ENCODE measurements at places on chromosomes 2 and 18.

- no peak for DNase-seq
Measured at GRCh38 chr18:8889489-8889888, 184.1 kb downstream of the MTCL1 start.

DNA sequence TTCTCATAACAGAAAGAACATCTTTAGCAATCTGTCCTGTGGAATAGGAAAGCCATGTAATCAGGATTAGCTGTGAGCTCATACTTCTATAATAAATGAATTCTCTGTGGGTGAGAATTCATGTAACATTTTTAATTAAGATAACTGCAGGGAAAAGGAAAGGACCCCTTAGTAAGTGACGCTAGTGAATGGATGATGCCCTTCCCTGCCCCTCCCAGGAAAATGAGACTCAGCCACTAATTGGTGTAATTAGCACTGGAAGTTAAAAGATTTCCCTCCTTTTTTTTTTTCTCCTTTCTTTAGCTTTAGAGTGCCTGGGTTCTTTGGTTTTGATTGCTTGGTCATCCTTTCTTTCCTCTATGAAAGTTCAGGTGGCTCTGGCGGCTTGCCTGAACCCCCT, 90.3 kb downstream of the VWA3B start:
- DNase-seq, result no peak

GRCh38 chr2:241161646-241162281, 11.5 kb downstream of the PPP1R7 start:
- no peak for DNase-seq

DNA sequence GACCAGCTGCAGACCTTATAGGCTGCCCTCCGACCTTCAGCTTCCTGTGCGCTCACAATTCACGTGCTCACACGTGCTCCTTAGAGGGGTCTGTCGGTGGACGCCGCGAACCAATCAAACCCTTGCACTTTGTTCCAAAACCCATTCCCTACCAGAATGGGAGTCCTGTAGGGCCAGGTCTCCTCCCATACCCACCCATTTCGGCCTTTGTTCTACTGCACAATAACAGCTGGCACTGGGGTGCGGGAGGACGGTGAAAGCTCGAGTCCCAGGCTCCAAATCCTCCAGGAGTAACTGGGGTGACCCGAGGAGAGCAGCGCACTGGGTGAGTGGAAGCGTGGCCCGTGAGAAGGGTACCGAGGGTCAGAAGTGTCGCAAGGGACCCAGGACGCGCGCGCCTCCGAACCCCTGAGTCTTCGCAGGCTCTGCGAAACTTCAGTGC, 13.0 kb downstream of the SIX3 start:
- DNase-seq, result no peak

DNA sequence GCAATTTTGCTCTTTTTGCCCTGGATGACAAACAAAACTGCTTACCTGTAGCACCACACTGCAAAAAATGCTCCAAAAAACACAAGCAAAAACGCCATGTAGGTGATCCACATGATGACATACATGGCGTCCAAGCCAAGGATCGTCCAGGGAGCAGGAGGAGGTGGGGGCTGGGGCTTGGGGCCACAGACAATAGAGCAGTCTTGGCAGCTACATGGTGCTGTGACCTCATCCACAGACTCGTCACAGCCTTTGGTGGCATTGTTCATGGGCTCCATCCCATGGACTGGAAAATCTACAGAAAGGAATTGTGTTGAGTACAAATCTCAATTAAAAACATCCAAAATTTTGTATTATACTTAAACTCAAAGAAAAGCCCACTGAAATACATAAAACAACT, 26.1 kb downstream of the NPC1 start:
- DNase-seq, result no peak

GRCh38 chr2:18119883-18120282, 241.4 kb downstream of the KCNS3 start:
- no peak for DNase-seq

DNA sequence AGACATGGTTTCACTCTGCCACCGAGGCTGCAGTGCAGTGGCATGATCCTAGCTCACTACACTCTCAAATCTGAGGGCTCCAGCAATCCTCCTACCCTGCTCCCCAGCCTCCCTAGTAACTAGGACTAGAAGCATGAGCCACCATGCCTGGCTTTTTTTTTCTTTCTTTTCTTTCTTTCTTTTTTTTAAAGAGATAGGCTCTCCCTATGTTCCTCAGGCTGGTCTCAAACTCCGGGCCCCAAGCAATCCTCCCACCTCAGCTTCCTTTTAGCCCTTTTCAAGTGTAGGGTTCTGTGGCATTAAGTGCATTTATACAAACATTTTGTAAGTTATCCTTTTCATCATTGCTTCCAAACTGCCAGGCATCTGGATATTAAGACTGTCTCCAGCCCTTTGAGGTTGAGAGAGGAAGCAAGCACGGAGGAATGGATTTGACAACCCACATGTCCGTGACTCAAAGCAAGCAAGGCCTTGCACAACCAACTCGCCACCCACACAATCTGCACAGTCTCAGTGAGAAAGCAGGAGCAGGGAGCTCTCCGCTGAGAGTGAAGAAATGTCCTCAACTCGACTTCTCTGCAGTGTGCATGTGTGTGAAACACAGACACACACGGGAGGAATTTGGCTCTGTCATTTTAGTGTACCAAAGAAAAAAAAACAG, 65.6 kb downstream of the ATP8B1 start:
- no peak for DNase-seq

DNA sequence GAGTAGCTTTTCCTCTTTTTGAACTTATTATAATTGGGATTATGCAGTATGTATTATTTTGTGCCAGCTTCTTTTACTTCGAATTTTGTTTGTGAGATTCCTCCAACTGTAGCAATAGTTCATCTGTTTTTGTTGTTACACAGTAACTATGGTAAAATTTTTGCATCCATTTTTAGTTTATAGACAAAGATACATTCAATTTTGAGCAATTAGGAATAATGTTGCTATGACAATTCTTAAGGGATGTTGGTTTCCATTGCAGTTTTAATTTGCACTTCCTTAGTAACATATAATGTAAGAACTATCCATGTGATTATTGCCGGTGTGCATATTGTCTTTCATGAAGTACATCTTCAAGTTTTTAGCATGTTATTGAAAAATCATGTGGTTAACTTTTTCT, 20.7 kb downstream of the CCDC102B start:
- DNase-seq, result no peak

DNA sequence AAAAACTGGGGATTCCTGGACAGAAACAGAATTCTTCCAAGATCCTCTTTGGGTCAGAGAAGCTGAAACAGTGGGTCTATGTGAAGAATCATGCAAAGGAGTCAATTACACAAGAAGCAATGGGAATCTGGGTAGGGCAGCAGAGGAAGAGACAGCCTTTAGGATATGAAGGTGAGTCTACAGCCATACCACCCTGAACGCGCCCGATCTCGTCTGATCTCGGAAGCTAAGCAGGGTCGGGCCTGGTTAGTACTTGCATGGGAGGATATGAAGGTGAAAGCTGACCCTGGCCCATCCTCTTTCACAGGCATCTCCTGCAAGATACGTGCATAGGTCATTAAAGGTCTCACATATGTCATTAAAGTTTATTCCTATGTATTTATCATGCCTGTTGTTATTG, 1080.9 kb upstream of the FANCL start:
- no peak for DNase-seq

DNA sequence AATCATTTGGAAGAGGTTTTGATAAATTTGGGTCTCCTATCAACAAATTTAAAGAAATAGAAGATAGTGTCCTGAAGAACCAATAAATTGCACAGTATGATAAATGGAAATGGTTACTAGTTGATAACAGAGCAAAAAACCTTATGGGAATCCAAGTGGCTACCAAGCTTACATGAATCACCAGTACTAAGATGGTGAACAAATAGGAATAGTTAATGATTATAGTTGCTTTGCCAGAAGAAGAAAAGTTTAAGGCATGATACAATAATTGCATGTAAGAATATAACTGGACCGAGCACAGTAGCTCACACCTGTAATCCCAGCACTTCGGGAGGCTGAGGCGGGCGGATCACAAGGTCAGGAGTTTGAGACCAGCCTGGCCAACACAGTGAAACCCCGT, 19.6 kb upstream of the INO80D start:
- DNase-seq, result no peak

GRCh38 chr2:188713961-188714360, 260.2 kb upstream of the COL3A1 start:
- DNase-seq, result no peak

GRCh38 chr2:168766600-168766999, 35.8 kb upstream of the NOSTRIN start:
- DNase-seq, result no peak

DNA sequence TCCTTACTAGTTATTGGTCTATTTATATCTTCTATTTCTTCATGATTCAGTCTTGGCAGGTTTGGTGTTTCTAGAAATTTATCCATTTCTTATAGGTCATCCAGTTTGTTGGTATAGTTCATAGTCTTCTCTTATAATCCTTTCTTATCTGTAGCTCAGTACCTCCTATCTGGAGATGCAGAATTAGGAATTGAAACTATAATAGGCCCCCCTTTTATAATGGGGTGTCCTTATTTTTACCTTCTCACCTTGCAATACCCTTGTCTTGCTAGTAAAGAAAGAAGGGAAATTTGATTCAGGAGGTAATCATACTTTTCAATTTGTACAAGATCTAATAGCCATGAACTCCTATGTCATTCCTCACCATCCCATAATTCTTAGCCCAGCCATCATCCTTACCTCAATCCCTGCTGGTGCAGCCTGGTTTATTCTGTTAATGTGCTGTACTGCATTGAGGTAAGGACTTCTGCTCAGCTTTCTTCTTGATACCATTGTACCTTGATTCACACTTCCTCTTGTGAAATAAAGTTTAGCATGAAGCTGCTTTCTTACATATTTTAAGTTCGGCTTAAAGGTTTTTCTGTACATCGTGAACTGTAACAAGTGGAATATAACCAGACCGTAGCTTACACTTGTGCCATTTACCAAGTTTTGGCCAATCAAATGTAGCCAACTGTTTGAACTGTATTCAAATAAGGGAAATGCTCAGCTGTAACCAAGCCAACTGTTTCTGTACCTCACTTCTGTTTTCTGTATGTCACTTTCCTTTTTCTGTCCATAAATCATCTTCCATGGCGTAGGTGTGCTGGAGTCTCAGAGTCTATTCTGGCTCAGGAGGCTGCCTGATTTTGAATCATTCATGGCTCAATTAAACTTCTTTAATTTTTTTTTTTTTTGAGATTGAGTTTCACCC, 40.1 kb upstream of the PTH2R start:
- DNase-seq, result no peak

GRCh38 chr2:230254152-230254881, 28.8 kb downstream of the SP140 start:
- peak; percentile 39 for DNase-seq

- DNase-seq, result no peak
Measured at GRCh38 chr2:187493877-187494568, 46.0 kb upstream of the CALCRL start.

- no peak for DNase-seq
Measured at GRCh38 chr2:45024600-45025291, 15.5 kb upstream of the SIX2 start.

DNA sequence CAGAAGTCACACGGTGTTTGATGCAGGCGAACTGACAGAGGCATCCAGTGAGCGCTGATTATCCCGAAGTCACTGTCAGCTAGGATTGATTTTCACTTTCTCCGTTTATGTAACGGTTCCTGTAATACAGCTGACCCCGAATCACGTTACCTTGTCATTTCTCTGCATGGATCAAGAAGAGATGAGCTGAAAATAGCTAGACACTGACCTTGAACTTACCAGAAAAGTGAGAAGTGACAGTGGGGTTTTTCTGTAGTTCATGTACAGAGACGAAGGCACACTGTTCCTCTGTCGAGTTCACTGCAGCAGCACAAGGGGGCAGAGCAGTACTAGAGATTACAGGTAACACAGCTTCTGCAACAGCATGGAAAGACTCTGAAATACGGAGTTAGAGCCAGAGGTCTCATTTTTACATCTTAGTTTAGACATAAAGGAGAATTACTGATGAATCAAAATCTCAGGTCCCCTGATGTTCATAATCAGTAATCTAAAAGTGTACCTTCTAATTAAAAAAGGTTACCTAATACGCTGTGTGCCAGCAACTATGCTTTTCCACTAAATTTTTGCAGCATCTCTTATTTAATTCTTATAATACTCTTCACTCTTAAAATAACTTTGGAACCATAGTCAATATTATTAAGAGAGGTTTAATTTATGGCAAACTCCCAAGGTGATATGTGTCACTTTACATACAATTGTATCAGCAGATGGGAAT, 33.1 kb downstream of the ARHGAP15 start:
- no peak for DNase-seq

- no peak for DNase-seq
Measured at GRCh38 chr2:43178602-43179542, 47.5 kb downstream of the ZFP36L2 start.

GRCh38 chr18:3058328-3059191, 45.6 kb upstream of the LPIN2 start:
- no peak for DNase-seq

GRCh38 chr2:15782769-15783294, 157.5 kb upstream of the MYCN start:
- no peak for DNase-seq

DNA sequence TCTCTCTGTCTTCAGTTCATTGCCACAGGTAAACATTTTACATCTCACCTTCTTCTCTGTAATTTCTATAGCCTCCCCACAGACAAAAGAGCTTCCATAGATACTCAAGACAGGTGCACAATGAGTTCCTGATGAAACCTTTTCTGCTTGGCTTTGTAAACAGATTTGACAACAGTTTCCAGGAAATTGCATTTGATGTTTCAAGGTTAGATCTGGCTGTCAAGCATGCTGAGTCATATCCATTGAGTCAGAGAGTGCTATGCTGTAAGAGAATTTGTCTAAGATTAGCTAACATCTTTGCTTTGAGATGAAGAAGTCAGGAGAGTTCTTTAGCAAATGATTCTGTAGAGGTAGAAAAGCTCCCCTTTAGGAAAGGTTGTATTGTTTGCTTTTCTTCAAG, 40.6 kb upstream of the MAP2 start:
- DNase-seq, result no peak

DNA sequence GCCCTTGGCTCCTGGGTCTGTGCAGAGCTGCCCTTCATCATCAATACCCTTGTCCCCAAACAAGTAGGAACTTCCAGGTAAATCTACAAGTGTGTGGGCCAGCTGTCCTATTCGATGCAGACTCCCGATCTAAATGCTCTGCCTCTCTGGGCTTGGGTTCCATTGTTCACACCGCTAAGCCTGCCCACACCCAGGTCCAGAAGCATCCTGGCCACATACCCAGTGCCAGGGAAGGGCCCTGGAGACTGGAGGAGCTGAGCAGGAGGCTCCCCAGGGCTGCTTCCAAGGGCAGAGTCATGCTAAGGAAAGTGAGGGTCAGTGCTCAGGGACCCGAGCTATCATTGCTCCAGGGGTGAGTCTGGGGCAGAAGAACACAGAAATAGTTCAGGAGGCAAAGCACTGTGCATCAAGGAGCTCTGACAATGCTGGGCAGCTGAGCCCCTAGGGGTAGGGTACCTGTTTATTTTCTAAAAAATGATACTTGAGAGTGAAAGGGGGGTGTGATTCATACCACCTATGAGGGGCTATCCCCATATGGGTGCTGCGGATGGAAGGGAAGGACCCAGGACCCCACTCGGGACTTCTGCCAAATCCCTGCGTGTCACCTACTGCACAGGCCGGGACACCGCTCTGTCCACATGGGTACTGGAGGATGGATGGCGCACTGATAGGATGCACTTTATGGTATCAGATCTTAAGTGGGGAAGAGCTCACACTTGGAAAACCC, 25.8 kb upstream of the TWIST2 start:
- no peak for DNase-seq

Measured in activated T-cell treated with anti-CD3 and anti-CD28 coated beads for 48 hours (primary cell).